ENCODE measurements at places on chromosomes 4 and X.

DNA sequence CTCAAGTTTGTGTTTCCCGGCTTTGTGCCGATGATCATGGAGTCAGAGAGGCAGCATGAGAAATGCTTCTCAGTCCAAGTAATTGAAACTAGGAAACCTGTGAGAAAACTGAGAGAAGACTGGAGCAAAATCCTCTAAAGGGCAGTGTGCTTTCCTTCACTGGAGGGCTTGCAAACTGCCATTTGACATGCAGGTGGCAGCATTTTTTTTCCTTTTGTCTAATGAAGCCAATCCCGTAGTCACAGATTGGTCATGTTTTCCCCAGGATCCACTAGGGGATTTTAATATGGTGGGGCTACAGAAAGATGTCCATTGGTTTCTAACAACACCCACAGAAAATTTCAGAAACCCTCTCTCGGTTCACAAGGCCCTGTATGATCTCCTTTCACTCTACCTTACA lies 117.4 kb upstream of the NUDT10 start:
- no peak for DNase-seq

DNA sequence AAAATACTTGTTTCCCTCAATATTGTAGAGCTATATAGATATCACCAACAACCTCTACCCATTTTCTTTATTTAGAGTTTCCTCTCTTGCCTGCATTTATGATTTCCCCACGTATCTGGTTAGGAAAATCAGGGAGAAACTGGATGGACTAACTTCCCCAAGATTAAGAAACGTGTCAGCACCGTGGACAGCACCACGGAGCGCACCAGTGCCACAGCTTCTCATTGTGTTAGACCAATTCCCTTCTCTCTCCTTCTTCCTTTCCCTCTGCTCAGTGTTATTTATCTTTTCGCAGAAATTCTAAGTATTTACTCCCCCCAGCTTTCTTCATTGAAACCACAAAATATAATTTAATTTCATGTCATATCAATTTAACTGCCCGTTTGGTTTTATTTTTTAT lies 568.6 kb upstream of the BOD1L1 start:
- no peak for DNase-seq

- DNase-seq: no peak
Observed at GRCh38 chrX:129782706-129783105, 3.0 kb downstream of the SASH3 start.

DNA sequence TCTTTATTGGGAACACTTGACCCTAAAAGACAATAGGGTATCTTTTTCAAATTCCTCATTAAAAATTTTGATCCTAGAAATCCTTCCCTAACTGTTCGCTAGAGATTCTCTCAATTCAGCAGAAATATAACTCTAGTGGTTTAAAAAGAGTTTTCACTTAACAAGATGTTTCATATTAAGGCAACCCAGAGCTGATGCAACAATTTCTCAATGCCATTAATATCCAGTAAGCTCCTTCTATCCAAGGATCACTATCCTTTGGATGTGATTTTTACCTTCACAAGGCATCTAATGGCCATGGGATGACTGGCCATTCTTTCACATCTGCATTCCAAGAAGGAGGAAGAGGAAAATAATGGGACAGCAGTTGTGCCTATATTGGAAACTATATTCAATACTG lies 183.4 kb downstream of the ANKRD50 start:
- no peak for DNase-seq

DNA sequence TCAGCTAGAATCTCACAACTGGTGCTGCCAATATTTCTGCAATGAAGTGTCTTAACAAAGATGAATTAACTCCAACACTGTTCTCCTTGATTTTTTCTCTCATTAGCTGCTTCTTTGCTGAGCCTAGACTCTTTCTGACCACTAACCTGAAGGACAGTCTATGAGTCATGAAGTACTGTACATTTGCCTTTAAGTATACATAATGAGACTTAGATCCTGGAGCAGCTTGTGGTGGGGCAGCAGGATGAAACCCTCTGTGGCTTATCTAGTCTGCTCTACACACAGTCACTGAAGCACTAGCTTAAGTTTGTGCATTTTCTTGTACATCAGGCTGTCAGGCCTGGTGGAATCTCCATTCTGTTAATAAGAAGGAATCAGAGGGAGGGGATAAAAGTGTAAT lies 307.4 kb upstream of the SMIM31 start:
- DNase-seq: no peak

GRCh38 chr4:36269533-36270173 lies 11.8 kb upstream of the DTHD1 start:
- no peak for DNase-seq

GRCh38 chr4:123248085-123248659 lies 148.4 kb upstream of the SPRY1 start:
- DNase-seq: no peak

DNA sequence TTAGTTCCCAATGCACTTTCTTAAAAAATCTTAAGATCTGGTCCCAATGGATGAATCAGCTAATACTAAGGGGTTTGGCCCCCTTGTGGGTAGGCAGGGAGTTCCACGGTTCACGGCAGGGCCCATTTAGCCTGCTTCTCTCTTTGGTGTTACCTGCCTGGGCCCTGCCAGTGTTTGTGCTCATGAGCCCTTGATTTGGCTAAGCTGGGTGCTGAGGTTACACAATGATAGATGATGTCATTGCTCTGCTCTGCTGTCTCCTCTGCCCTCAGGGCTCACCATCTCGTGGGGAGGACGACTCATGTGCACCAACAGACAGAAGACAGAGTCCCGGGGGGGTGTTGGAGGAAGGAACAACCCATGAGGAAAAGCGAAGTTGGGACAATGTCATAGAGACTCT lies 24.4 kb downstream of the RTL5 start:
- DNase-seq: peak; percentile 46

DNA sequence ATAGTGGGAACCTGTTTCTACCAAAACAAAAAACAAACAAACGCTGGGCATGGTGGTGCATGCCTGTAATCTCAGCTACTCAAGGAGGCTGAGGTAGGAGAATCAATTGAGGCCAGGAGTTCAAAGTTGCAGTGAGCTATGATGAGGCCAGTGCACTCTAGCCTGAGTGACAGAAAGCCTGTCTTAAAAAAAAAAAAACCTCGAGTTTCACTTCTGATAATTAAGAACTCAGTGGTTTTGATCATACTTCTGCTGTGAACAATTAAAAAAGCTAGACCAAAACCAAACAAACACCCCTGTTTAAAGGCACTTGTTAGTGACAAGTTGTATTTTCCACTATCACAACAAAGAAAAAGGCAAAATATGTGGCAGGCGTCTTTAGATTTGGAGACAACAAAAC lies 15.0 kb upstream of the UBE2D3 start:
- no peak for DNase-seq

GRCh38 chr4:113998079-113998478 lies 18.6 kb upstream of the ARSJ start:
- no peak for DNase-seq

GRCh38 chr4:25386926-25387325 lies 9.9 kb downstream of the ANAPC4 start:
- DNase-seq: no peak

- no peak for DNase-seq
Observed at GRCh38 chrX:10653302-10653701, 32.9 kb upstream of the MID1 start.

All from CD4-positive, alpha-beta T cell treated with Interleukin-10 for 1 hour (primary cell).